Small intestine (tissue), 16 donors: ENCODE measurements at places on chromosomes 5 and 9.

- peak; percentile 9 for DNase-seq
Measured at GRCh38 chr5:151633892-151634291, 42.8 kb upstream of the FAT2 start.

- peak; percentile 81 for DNase-seq
Measured at GRCh38 chr9:124110307-124110915, 98.8 kb downstream of the LHX2 start.

- no peak for DNase-seq
Measured at GRCh38 chr9:135614821-135615665, 24.3 kb downstream of the GLT6D1 start.

GRCh38 chr9:124584631-124585030 is 77.4 kb upstream of the NR5A1 start:
- no peak for DNase-seq

DNA sequence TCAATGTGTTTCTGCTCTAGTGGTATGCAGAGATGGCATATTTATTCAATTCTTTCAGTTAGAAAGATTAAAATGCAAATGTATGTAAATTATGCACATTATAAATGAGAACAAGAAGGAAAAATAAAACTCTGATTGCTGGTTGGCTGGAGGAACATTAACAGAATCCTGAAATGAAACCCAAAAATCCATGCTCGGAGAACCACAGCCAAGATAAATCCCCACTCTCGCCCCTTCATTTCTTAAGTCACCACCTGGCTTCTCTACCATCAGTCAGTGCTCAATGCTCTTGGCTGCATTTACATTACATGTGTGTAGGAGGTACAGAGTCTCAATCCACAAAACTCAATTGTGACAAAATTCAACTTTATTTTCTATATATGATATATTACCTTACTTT is 184.9 kb downstream of the TRIM36 start:
- DNase-seq = no peak

GRCh38 chr9:134620751-134621557 is 20.6 kb upstream of the COL5A1 start:
- DNase-seq = no peak

GRCh38 chr5:134371834-134372340 is 518 bp downstream of the UBE2B start:
- peak; percentile 87 for DNase-seq

- DNase-seq = no peak
Measured at GRCh38 chr9:90061187-90061586, 456.4 kb downstream of the GADD45G start.

GRCh38 chr9:40928803-40929487 is 199.5 kb downstream of the FOXD4L6 start:
- DNase-seq = no peak

DNA sequence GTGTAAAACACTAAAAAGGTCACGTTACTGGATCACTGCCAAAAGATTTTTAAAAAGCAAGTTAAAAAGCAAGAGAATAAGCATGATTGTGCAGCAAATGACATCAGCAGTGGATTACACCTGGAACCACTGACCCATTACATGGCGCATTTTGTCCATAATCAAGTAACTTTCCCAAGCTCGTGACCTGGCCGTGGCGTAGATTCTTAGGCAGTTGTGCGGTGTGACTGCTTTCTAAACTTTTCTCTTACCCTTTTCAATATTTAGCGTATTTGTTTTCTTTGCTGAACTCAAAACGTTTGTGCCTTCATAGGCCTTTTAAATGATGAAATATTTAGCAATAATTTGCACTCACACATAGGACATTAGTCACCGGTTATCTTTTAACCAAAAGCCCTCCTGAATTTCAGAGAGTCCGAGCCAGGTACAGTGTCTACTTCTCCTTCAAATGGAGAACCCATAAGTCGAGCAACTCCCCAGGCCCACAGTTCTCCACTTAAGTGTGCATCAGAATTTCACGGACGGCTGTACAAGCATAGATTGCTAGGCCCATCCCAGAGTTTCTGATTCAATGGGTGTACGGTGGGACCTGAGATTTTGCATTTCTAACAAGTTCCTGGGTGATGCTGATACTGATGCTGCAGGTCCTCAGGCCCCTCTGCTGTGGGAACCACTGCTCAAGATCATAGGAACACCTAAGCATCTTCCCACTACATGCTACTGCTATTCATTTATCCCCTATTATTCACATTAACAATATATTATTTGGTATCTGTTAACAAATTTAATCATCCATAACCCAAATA is 144.4 kb downstream of the GLIS3 start:
- DNase-seq = no peak

DNA sequence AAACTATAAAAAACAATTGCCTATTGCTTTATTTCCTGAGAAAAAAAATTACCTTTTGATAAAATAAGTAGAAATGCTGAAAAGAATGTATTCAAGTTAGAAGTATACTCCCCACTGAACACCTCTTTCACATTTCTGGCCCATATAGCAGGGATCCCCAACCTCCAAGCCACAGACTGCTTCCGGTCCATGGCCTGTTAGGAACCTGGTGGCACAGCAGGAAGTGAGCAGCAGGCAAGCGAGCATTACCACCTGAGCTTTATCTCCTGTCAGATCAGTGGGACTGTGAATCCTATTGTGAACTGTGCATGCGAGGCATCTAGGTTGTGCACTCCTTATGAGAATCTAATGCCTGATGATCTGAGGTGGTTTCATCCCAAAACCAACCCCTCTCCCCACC is 563.9 kb downstream of the RAB3C start:
- no peak for DNase-seq

- no peak for DNase-seq
Measured at GRCh38 chr9:134570151-134570621, 71.4 kb upstream of the COL5A1 start.

- no peak for DNase-seq
Measured at GRCh38 chr9:92730897-92731296, 33.7 kb downstream of the BICD2 start.
